Posterior vena cava (tissue), 2 donors: ENCODE measurements at places on chromosomes 1 and 21. TPM values are rescaled to one million over a fixed set of nuclear protein-coding genes. Genes with fewer than 3 reads are reported as not detected.

The GUCA2B gene
- total RNA-seq = not detected

The GREM2 gene
- total RNA-seq = 4.9 TPM

The SUSD4 gene
- 0.56 TPM for total RNA-seq

DNA sequence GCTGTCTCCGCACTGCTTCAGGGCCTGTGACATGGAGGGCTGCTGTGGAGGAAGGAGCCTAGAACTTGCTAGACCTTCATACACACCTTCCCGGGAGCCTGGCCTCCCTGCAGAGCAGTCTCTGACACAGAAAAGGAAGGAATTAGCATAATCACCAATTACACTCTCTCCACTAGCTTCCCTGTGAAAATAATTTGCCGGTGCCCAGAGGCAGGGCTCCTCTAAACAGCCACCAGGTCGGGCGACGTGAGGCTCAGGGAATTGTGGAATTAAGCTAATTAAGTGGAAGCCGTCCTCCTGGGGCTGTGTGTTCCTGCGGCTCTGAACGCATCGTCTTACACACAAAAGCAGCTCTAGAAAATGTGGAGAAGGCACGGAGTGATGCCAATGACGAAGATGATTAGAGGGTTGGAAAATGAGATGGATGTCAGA, 82.6 kb downstream of the NENF start:
- no peak for DNase-seq

DNA sequence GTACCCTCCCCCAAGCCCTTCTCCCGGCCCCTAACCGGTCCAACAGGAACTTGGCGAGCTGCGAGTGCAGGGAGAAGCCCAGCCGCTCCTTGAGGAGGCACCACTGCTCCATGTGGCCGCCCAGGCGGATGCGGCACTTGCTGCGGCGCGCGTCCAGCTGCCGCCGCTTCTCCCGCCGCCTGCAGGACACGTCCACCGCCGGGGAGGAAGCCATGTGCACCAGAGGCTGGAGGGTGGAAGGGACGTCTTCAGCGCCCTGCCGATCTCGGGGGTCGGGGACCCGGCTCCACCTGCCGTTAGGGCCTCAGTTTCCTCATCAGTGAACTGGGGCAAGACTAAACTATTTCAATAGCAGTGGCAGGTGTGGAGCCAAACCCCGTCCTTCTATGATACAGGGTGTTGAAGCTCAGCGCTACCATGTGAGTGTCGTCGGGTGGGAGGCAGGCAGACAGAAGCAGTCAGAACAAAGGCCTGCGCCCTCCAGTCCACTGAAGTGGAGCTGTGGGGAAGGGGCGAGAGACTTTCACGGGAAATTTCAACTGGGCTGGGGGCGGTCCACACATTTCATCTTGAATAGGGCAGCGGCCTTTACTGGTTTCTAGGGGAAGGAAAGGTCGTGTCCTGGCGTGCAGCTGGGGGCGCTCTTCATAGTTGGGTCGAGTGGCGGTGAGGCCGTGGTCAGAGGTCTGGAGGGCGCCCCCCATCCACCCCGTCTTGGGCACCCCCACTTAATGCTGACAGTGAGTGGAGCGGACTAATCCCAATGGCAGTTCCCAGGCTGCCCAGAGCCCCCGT, 592 bp downstream of the ZNF692 start:
- DNase-seq = peak; percentile 90

DNA sequence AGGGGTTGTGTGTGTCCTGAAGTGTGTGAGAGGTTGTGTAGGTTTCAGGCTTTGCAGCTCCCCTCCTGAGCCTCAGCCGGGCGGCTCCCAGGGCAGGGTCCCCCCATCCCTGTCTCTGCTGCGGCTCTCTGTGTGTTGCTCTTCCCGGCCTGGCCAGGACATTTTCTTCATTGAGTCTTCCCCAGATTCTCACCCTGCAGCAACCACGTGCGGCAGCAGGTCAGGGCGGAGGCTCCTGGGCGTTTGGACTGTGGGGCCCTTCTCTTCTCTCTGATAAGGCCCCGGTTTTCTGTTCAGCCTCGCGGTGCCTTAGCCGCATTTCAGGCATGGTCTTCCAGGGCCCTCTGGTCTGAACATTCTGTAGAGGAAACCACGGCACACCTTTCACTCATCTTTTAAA, 1.8 kb upstream of the TCP10L start:
- no peak for DNase-seq

The YOD1 gene
- 6.6 TPM for total RNA-seq
